ENCODE measurements at places on chromosomes 1 and 21.

DNA sequence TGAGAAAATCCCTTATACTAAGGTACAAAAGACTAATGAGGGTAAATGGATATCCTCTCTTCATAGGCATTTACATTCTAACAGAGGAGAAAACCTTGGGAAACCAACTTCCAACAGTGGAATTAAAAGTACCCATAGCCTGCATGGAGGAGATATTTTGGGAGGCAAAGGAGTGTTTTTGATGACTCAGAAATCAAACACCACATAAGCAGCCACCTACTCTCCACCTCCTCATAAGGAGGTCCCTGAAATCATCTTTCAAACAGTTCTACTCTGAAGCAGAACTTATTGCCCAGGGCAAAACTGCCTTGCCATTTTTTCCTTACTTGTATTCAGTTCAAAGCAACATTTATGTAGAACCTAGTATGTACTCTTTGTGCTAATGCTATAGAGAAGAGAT lies 211.3 kb downstream of the KCNH1 start:
- no peak for DNase-seq

GRCh38 chr1:19112891-19113696 lies 97.0 kb downstream of the UBR4 start:
- DNase-seq: no peak

DNA sequence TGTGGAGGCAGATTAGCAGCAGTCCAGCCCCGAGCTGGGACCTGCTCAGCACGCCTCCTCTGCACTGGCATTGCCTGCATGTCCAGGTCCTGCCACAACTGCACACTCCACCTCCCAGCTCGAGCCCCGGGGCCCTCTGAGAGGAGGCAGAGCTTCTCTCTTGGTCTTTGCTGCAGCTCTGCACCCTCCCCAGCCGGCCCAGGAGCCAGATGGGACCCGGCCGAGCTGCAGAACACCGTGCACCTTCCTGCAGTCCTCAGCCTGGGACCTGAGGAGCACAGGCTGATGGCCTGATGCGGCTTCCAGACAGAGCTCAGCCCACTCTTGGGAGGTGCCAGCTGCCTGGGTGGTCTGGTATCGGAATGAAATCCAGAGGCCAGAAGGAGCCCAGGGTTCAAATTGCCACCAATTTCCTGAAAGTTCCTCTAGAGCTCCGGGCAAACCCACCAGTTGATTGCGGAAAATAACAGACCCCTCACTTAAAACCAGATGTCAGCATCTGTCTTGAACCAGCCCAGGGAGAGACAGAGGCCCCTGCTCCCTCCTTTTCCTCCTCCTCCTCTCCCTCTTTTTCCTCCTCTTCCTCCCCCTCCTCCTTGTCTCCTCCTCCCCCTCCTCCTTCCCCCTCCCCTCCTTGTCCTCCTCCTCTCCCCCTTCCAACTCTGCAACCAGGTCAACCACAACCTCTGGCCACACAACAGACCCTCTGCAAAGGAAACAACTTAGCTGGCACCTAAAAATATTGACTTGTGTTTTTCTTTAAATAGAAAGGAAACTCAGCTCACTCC lies 10.6 kb upstream of the SPSB1 start:
- no peak for DNase-seq

DNA sequence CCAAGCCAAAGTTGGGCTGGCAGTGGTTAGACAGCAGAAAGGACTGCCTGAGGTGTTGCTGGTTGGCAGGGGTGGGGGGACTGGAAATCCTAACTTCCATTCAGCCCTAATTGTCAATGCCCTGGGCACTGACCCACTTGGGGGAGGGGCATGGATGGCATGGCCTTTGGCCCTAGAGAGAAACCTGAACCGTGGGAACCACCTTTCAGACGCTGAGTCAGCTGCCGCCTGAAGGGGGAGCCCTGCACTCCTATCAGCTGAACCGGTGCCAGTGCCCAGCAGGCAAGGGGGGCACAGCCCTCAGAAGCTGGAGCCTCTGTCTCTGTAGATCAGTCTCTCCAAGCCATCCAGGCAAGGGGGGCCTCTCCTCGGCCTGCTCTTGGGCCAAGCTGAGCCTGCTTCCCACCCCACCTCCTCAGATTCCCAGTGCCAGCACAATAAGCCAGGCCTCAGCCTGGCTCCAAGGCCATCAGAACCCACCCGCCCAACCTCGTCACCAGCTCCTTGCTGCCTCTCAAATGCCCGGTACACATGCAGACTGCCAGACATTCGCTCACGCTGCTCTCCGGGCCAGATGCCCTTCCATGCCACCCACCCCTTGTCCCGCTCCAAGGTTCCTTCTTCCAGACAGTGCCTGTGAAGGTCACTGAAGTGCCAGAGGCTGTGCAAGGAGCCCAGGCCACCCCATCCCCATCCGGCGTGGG lies 11.6 kb downstream of the TINAGL1 start:
- peak; percentile 42 for DNase-seq

DNA sequence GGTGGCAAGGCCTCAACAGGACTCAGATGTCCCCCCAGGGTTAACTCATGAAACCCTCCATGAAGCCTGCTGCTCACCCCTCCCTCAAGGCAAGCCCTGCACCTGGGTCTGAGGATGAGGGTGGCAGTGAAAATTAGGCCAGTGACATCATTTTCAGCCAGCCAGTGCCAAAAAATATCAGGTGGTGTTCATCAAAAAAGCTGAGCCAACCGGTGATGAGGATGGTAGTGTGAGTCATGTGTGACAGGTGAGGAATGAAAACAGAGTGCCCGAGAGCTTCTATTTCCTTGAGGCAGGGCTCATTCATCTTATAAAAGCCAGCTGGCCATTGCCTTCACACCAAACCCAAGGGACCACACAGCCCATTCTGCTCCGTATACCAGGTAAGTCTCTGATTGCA lies at the start of gene SPRR1A:
Gene SPRR1A (plus strand): TSS at position 339 of the 400 bp plus-strand sequence. CDS start 1,150 bp downstream, outside the sequence.
- no peak for DNase-seq

DNA sequence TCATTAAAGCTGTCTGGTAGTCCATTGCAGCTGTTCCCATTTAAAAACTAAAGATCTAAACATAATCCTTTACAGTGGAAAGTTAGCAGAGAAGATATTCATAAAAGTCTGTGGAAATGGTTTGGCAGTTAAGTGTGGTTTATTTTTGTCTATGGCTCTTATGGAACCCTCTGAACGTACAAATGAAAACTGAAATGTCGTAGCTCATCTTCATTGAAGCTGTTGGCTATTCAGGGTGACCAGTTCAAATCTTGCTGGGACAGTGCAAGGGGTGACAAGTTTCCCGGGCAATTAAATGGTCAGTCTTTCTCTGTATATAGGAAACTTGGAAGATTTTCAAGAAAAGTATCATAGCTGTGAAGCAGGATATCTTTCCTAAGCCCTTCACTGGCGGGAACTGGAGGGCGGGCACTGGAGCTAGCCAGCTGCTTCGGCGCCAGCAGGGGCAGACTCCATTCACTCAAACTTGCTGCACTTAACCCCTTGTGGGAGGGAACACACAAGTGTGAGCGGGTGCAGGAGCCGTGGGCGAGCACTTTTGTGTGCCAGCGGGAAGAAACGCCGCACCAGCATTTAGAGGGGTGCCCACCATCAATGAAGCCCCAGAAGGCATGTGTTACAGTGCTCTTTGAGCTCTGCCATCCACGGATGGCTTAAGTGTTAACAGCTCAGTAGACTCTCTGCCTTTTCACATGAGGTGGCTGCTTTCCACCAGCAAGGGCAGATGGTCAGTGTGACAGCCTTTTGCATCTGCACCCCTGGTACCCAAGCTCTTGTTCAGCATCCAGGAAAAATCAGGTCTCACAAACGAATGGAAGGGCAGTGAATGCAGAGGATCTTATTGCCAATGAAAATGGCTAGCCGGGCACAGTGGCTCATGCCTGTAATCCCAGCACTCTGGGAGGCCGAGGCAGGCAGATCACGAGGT lies 232.1 kb upstream of the KAZN start:
- DNase-seq: no peak

GRCh38 chr1:164380893-164381292 lies 178.1 kb upstream of the PBX1 start:
- DNase-seq: no peak

GRCh38 chr1:100894603-100895539 lies at the start of gene EXTL2:
EXTL2 (minus strand) TSS chr1:100894842; CDS start chr1:100888757, 6,085 bp downstream.
- DNase-seq: peak; percentile 59

DNA sequence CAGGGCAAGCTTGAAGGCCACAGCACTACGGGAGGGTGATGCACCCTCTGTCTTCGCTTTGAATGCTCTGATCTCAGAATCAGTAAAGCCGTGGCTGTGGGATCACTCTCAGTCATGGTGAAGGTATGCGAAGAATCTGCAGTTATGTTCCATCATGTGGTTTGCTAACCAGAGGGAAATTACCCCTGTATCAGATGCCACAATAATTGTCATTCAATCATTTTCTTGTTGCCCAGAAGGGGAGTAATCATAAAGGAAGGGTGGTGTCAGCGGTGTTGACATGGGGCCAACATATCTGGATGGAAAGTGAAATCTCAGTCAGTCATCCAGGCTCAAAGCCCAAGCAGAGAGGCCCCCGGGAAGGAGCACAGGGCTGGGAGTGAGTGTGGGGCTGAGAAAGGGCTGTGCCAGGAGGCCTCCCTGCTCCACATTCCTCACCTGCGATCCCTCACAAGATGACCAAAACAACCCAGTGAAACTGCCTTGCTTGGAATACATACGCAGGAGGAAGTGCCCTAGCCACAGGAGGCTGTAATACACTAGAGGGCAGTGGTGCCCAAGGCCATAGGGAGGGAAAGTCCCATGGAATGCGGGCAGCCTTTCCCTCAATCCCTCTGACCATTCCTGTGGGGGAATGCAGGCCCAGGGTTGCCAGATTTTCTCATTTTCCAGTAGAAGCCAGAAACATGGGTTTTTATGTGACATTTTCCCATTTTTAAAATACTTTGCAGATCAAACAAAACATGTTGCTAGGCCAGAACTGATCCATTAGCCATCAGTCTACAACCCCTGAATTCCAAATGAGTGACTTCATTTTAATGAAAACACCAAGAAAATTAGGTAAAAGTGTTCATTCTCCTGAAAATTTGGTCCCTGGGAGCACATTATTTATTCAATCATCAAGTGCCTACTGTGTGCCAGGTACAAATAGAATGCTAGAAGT lies 95.7 kb upstream of the VANGL1 start:
- no peak for DNase-seq

- peak; percentile 6 for DNase-seq
These were observed 64.8 kb downstream of the ALPL start for GRCh38 chr1:21573971-21574465.
